ENCODE measurements at places on chromosomes 16 and 17.
A peak's percentile ranks its signal among the peaks of the same experiment; 100 is the strongest.

GRCh38 chr16:86176462-86176861 lies 277.5 kb downstream of the IRF8 start:
- DNase-seq, result no peak

- DNase-seq, result no peak
These were observed 614.4 kb downstream of the CDH11 start for GRCh38 chr16:64507240-64508024.

- no peak for DNase-seq
These were observed 324.1 kb upstream of the GOT2 start for GRCh38 chr16:59058250-59058649.

DNA sequence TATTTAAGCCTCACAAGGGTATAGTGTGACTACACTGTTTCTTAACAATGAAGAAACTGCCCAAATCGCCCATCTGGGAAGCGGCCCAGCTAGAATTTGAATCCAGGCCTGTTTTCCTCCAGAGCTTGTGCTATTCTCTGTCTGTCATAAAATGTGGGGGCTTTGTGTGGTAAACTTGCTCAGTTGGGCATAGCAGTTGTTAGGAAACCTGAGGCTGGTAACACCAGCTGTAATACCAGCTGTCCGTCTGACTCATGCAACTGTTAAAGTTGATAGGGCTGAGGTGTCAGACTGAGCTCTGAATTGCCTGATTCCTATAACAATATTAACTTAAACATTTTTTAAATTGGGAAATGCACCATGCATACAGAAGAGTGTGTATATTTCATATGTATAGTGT lies 9.3 kb downstream of the NOD2 start:
- peak; percentile 75 for DNase-seq

DNA sequence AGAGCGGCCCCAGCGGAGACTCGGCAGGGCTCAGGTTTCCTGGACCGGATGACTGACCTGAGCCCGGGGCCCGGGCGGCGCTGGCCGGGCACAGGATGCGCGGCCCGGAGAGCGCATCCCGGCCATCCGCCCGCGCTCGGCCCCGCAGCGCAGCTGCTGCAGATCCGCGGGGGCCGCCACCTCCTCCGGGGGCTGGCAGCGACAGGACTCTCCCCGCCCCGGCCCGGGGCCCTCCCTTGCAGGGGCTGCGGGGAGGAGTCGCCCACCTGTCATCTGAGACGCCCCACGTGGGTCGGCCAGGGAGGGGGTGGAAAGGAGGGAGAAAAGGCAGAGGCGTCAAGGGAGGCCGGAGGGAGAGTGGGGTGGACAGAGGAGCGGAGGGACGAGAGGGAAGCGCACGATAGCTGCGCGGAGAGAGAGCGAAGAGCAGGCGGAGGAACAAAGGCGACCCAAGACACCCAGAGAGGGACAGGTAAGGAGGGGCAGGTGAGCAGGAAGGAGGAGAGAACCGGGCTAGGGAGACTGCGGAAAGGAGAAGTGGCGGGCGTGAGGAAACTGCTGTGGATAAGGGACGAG lies 471 bp upstream of the PRKAR1A start:
- peak; percentile 80 for DNase-seq

GRCh38 chr16:62392698-62393097 lies 356.5 kb upstream of the CDH8 start:
- DNase-seq, result no peak

- no peak for DNase-seq
These were observed 67.4 kb upstream of the SOX9 start for GRCh38 chr17:72053449-72053848.

GRCh38 chr17:61595418-61596186 lies 4.6 kb upstream of the NACA2 start:
- no peak for DNase-seq

GRCh38 chr17:61492759-61493526 lies 40.7 kb downstream of the TBX4 start:
- no peak for DNase-seq

- no peak for DNase-seq
These were observed 596 bp downstream of the OR1F1 start for GRCh38 chr16:3188675-3188924.

- DNase-seq, result peak; percentile 23
These were observed 44.9 kb upstream of the DNAJA2 start for GRCh38 chr16:47018223-47018891.

DNA sequence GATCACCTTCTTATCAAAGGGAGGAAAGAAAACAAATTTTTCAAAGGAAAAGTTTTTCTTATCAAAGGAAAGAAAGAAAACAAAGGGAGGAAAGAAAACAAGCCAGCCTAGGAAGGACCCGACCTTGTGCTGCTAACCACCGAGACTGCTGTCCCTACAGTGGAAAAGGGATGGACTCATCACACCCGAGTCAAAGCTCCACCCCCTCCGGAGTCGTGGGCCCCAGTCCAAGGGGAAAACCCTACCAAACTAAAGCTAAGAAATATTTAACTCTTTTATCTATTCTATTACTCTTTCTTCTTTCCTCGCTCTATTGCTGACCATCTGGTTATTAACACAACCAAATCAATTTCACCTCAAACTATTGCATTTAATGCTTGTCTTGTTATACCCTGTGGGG lies 6.1 kb upstream of the ENDOV start:
- peak; percentile 10 for DNase-seq

GRCh38 chr17:179066-179432 lies 2.4 kb downstream of the DOC2B start:
- DNase-seq, result no peak

DNA sequence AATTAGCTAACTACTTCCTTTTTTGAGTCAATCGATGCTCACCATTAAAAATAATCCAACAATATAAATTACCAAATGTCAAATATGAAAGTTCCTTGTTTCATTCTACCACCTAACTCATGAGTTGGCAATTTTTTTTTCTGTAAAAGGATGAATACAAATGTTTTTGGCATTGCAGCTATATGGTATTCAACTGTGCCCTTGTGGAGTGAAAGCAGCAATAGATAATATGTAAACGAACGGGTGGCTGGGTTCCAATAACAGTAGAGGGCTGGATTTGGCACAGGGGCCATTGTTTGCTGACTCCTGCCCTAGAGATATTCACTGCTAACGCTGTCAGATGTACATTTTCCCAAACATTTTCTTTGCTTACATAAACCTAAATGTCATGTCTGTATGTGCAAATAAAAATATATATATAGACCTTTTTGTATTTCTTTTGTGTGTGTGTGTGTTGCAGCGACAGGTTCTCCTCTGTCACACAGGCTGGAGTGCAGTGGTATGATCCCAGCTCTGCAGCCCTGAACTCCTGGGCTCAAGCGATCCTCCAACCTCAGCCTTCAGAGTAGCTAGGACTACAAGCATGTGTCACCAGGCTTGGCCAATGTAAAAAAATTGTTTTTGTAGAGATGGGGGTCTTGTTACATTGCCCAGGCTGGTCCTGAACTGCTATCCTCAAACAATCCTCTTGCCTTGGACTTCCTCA lies 73.9 kb downstream of the RPGRIP1L start:
- DNase-seq, result no peak
